ENCODE measurements at places on chromosomes 2 and 18.

DNA sequence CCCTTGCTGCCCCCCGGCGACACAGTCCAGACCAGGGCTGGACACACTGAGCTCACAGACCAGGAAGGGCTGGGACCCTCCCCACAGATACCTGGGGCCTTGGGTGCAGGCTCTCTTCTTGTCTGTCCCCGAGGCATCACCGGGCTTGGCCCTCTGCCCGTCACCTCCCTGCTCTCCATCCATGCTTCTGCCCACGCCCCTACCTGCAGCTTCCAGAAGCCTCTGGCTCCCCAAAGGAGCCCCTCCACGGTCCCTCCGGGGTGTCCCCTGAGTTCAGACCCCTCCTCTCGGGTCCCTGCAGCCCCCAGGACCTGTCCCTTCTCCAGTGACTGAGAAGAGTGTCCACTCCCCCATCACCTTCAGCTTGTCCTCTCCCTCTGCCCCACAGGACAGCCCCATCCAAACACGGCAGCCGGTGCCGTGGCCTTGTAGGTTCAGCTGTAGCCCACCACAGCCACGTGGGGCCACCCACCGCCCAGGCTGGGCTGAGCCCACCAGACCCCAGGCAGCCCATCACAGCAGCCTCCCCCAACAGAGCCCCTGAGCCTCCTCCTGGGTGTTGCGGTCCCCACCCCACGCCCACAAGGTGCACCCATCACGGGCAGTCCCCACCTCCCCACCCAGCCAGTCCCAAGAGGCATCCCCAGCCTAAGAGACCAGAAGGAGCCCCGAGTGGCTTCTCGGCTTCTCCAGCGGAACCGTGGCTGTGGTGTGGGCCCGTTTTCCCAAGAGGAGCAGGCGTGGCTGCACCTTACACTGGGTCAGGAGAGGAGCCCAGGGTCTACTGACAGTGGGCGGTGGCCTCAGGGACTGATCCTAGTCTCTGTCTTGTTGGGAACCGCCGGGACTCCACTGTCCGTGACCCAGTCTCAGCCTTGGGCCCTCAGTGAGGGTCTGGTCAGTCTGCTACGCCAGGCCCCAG is 53.1 kb downstream of the RAMP1 start:
- no peak for DNase-seq

DNA sequence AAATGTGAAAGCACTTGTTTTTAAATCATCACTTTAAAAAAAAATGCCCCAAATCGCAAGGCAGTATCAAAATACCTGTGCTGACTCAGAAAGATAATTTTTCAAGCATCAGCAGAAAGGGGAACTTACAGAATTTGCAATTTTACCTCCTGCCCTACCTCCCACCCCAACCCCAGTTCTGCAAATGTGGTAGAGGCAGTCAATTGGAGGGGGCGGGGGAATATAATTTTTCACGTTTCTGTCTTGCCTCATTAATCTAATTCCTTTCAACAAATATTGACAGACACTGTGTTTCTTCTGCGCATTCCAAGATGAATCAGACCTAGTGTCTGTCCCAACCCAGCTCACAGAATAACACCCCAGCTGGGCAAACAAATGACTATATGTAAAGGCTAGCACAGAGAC is 76.8 kb downstream of the ALPK2 start:
- DNase-seq = no peak

DNA sequence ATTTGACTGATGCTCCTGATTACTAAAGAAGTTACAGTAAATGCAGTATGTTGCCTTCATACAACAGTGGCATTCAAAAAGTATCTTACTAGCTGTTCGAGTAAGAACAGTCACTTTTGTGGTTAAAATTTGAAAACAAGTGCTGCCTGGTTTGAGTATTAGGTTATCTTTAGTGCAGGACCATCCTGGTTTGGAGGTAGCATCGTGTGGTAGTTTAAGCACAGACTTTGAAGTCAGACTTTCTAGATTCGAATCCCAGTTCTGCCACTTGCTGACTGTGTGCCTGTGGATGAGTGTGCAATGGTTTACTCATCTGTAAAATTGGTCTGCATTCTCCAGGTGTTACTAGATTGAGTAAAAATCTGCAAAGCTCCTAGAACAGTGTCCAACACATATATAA is 96.8 kb downstream of the SGPP2 start:
- no peak for DNase-seq

DNA sequence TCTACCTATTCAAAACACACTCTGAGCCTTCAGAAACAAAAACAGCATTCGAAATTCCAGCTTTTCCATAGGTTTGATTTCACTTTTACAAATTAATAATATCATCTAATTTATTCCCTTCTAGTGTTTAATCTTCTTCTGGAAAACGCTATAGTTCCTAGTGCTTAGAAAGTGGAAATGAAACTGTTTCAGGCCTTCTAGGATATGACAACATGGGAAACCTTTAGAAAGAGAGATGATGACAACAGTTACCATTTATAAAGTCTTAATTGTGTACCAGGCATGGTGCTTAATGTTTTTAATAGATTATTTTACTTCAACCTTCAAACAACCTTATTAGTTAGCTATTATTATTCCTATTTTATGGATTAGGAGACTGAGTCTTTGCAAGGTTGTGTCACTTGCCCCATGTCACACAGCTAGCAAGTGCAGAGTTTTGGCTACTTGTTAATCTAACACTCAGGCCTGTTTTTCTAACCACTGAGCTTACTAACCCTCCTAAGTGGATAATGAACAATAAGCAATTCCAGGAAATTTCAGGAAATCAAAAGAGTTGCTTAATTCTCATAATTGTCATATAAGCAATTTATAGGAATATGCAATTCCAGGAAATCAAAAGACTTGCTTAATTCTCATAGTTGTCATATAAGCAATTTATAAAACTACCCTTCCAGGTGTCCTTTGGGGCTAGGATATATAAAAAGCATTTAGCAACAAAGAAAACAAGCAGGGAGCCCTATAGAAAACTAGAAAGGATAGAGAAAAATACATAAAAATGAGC is 206.0 kb downstream of the ZNF521 start:
- no peak for DNase-seq

- no peak for DNase-seq
These were observed 68.7 kb downstream of the NPAS2 start for GRCh38 chr2:100888601-100889000.

GRCh38 chr2:45731141-45731540 is 79.7 kb downstream of the PRKCE start:
- peak; percentile 22 for DNase-seq

- DNase-seq = no peak
These were observed 447 bp downstream of the TRAF3IP1 start for GRCh38 chr2:238320648-238321281.

DNA sequence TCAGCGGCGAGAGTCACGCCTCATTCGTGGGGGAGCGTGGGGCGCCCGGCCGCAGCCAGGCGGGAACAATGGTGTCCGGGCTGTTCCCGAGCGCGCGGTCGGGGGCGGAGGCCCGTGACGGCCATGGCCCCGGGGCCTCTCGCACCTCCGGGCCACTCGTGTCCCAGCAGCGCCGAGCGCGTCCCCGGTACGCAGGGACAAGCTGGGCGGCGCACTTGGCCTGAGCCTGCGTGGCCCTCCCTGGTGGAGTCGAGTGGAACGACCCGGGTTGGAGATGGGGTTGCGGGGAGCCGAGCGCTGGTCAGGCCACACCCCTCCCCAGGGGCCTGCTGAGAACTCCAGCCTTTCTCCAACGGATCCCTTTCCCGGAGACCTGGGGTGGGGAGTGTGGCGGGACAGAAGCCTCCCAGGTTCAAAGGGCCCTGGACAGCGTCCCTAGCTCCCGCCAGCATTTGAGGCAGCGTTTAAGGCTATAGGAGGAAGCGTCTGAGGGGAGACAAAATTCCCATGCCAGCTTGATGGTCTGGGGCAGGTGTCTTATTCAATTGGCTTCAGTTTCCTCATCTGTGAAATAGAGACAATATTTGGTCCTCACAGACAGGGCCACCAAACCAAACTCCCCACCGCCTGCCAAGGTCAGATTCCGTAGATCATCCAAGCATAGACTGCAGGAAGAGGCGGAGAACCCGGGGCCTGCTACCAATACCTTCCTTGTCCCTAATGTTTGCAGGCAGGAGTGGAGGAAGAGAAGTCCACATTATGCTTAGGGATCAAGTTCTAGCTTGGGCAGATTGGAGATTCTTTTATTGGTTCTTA is 553 bp downstream of the CNDP2 start:
- peak; percentile 36 for DNase-seq

DNA sequence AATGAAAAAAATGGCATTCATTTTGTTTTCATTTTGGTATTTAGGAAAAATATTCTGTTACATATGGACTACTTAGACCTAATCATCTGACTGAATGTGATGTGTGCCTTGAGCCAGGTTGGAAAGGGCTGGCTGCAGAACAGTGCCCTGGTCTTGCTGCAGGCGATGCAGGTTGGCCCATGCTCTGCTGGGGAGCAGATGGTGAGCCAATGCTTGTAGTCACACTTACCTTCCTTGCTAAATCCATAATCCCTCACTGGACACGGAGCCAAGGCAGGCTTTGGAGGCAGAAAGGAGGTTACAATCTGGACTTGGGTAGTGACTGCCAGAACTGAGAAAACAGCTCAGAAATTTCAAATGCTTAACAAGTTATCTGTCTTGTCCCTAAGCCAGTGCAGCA is 228.7 kb downstream of the ARHGAP15 start:
- no peak for DNase-seq

DNA sequence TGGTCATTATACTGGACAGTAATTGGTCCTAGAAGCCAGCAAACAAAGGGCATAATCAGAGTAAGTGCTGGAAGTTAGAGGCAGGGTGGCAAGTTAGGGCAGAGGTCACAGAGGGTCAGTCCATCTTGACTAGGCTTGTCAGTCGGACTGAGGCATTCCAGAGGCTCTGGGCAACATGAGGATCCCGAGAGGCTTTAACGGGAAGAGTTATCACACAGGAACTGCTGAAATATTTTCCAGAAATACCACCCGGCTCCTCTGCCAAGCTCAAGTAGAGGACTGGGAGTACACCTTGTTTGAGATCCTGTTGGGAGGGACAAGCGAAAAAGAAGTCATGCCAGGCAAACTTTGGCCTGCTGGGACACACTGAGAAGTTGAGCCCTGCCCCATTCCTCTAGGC is 13.7 kb downstream of the C2orf81 start:
- no peak for DNase-seq

- DNase-seq = no peak
These were observed 90.1 kb upstream of the KLF7 start for GRCh38 chr2:207255565-207256470.

- no peak for DNase-seq
These were observed 67.7 kb upstream of the DNMT3A start for GRCh38 chr2:25409468-25409867.

DNA sequence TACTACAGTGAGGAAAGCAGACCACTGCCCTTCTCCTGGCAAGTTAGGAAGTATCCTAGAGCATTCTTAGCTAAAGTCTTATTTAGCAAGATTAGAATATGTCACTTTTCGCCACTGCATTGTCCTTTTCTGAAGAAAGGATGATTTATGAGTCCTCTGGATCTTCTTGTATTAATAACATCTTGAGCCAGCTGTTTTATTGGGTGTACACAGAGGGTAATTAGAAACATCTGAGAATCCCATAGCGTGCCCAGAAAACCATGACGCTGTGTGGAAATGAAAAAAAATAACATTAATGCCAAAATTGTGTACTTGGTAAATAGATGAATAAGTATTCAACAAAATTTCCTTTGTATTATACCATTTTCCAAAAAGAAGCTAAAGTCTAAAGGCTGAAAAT is 198.7 kb downstream of the LTBP1 start:
- DNase-seq = peak; percentile 80

DNA sequence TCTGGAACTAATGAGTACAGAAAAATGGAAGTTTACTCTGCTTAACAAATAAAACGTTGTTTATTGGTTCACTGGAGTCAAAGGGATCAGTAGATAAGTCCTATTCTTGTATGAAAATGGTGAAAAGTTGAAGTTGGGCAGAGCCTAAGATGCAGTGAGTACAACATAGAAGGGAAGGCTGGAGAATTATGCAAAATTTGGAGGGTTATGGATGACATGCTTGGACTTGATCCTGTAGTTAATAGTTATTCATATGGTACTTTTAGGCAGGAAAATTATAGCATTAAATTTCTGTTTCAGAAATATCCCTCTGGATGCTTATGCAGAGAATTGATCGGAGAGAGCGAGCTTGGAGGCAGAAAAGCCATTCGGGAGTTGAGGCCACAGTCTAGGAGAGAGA is 167.6 kb downstream of the KCNS3 start:
- no peak for DNase-seq

DNA sequence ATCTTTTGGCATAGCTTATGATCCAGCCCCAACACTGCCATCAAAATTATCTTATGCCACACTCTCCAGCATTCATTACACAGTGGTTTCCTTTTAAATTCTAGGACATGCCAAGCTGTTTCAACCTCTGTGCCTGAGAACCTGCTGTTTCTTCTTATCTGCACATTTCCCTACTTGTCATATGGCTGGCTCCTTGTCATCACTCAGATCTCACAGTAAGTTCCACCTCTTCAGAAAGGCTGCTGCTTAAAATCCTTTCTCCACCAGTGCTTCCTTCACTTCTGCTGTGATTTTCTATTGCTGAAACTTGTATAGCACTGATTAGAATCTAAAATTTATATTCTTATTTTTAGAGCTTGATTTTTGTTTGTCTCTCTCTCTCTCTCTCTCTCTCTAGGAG is 43.4 kb downstream of the MC4R start:
- no peak for DNase-seq

DNA sequence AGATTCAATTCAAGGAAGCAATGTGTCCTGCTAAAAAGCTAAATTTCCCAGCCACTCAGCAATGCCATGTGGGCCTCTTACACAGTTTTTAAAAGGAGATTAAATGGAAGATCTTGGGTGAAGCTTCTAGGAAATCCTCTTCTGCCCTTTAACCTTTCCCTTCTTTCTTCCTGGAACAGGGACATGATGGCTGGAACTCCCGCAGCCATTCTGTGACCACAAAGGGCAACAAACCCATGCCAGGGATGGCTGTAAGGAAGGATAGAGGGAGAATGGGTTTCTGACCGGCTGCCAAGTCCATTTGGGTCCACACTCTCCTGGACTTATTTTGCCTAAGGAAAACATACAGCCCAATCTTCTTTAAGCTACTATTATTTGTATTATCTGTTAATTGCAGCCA is 52.6 kb upstream of the ASAP2 start:
- no peak for DNase-seq

GRCh38 chr2:41859615-41860514 is 188.0 kb upstream of the PKDCC start:
- DNase-seq = peak; percentile 67

- no peak for DNase-seq
These were observed 96.0 kb downstream of the CDH2 start for GRCh38 chr18:28080876-28081300.

- DNase-seq = no peak
These were observed 50.3 kb downstream of the CAPN13 start for GRCh38 chr2:30756971-30757370.

GRCh38 chr2:118250463-118250862 is 162.2 kb downstream of the INSIG2 start:
- peak; percentile 38 for DNase-seq

- DNase-seq = no peak
These were observed 378.9 kb downstream of the GRB14 start for GRCh38 chr2:164242409-164242808.
